ENCODE measurements at places on chromosomes 3 and 15.

GRCh38 chr3:9172851-9173321 is 76.6 kb downstream of the SRGAP3 start:
- no peak for DNase-seq

- no peak for DNase-seq
Observed at GRCh38 chr3:14918356-14918860, 29.0 kb upstream of the NR2C2 start.

GRCh38 chr3:30682434-30683155 is 76.2 kb downstream of the TGFBR2 start:
- DNase-seq = no peak

DNA sequence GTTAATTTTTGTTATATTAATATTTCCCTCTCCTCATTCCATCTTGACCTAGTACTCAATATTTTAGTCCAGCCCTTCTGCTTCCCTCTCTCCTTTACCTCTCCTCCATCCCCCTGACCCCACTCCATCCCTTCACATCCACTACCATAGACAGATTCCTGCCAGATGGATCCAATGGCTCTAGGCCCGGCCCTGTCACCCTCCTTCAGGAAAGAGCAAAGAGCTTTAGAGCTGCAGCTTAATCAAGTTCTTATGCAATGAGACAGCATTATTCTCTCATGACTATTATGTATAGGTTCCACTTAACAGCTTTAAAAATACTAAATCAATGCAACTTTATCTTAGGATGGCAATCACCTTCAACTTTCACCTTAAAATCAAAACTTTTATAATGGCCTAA is 200.7 kb upstream of the TTC14 start:
- no peak for DNase-seq
